Mammary epithelial cell (primary cell): ENCODE measurements at places on chromosomes 5 and 9. TPM values are rescaled to one million over a fixed set of nuclear protein-coding genes. Genes with fewer than 3 reads are reported as not detected.

GRCh38 chr5:181190711-181191525, 14.1 kb downstream of the TRIM7 start:
- DNase-seq = peak; percentile 35

DNA sequence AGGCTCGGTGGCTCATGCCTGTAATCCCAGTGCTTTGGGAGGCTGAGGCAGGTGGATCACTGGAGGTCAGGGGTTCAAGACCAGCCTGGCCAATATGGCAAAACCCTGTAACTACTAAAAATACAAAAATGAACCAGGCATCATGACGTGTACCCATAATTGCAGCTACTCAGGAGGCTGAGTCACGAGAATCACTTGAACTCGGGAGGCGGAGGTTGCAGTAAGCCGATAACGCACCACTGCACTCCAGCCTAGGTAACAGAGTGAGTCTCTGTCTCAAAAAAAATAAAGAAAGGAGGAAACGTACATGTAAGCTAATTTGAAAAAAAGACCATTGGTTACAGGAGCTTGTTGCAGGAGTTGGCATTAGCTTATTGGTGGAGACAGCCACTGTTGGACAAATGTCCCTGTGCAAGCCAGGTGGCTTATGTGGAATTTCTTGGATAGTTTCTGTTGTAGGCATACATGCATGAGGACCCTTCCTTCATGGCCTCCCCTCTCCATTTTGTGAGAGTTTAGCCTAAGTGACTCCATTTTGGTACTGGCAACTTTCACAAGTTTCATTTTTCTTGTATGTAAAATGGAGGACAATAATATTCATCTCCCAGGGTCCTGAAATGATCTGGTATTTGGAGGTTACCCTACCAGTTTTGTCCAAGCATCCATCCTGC, 16.8 kb upstream of the RAB14 start:
- no peak for DNase-seq

- DNase-seq = peak; percentile 79
Measured at GRCh38 chr5:67983251-67984110, 232.1 kb upstream of the PIK3R1 start.

- no peak for DNase-seq
Measured at GRCh38 chr5:117249086-117249815, 674.6 kb upstream of the SEMA6A start.

GRCh38 chr5:149745212-149745942, 15.3 kb downstream of the PPARGC1B start:
- no peak for DNase-seq

GRCh38 chr9:117000834-117001233, 313.7 kb downstream of the TRIM32 start:
- DNase-seq = no peak

- no peak for DNase-seq
Measured at GRCh38 chr5:146342519-146342881, 3.9 kb downstream of the POU4F3 start.

Gene TUBB4B
- polyA plus RNA-seq = 853 TPM

Gene HAVCR1
- not detected for polyA plus RNA-seq
